ENCODE measurements at places on chromosomes 1 and 21.

GRCh38 chr1:19483261-19483660 is 2.1 kb downstream of the CAPZB start:
- no peak for DNase-seq

GRCh38 chr1:115596080-115596780 is 45.5 kb upstream of the VANGL1 start:
- no peak for DNase-seq

GRCh38 chr1:35288761-35289160 is 20.3 kb downstream of the ZMYM4 start:
- peak; percentile 40 for DNase-seq

GRCh38 chr1:116122955-116123757 is 12.0 kb downstream of the MAB21L3 start:
- peak; percentile 6 for DNase-seq

DNA sequence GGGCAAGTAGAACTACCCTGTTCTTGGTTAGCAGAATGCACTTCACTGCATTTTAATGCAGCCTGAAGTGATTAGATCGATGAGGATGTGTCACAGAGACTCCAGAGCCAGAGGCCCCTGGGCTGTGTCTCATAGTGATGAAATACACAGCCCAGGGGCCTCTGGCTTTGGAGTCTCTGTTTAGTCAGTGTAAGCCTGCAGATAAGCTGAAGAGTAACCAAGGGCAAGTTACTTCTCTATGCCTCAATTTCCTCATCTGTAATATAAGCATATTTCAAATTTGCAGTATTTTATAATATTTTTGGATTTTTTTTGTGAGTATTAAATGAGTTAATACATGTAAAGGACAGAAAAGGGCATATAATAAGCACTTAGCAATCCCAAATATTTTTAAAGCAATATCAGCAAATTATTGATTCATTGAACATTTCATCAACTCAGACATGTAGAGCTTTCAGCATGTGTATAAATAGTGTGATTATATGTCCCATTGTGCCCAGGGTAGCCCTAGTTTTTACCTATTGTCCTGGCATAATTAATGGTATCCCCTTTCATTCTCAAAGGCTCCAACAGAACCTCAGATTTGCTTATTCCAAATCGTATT is 23.6 kb upstream of the APOBEC4 start:
- no peak for DNase-seq

GRCh38 chr1:188228623-188229022 is 1399.9 kb downstream of the PLA2G4A start:
- no peak for DNase-seq

DNA sequence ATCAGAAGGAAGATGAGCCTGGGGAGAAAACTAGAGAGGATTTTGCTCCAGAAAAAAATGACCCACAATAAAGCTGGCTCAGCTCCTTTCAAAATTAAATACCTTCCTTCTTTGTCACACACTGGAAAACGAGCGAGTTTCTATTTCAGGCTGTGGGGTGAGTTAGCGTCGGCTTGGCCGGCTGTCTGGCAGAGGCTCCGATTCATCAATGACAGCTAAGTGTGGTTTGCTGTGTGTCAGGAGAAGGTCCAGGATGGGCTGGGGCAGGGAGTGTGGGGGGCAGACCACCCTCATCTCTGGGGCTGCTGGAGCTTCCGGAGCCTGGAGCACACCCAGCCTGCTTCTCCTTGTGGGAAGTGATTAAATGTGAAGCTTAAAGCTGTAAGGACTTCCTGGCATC is 120.2 kb downstream of the ETS2 start:
- peak; percentile 60 for DNase-seq

GRCh38 chr21:37578471-37579126 is 212.0 kb downstream of the DYRK1A start:
- no peak for DNase-seq

DNA sequence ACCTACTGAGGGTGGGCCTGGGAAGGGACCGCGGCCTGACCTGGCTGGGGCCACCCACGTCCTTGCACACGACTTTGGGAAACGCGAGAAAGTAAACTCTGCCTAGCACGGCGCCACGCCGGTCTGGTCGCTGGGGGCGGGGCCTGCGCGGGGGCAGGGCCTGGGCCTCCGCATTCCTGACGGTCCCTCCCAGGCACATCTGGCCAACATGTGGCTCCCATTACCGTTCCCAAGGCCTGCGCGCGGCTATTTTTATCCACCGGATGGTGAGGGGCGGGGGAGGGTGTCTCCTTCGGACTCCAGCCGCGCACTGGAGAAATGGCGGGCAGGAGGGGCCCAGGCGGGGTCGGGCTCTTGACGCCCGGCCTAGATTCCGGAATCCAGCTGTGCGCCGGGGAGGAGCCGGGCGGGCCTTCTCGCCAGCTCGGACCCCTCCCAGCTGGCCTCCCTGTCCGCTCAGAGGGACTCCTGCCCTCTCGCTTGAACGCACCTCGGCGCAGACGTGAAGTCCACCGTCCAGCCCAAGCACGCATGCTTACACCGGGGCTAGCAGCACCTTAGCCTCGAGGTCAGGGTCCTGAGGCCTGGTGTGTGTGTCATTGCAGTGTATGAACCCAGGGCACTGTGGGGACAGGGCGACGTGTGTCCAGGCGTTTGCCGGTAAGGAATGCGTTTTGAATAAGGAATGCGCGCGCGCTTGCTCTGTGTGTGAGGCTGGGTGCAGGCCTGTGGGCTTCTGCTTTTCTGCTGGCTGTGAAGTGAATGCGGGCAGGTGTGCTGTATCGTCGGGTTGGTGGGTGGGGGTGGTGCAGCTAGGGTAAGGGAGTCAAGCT is 2.1 kb downstream of the EVA1B start:
- DNase-seq = no peak

DNA sequence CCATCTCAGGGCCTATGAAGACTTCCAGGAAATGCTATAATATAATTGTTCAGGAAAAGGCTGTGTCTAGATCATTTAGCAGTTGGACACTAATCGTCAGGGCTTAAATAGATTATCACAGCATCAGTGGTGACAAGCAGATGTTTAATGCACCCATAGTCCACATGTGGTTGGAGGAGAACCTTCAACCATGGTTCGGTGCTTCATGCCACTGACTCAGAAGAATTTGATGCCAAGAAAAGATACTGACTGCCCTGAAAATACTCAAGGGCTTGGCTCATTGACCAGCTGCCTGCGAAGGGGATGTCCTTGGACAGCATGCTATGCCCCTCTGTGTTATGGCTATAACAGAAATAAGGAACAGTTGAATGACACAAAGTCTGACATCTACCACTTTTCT is 175.7 kb downstream of the HHIPL2 start:
- DNase-seq = no peak

DNA sequence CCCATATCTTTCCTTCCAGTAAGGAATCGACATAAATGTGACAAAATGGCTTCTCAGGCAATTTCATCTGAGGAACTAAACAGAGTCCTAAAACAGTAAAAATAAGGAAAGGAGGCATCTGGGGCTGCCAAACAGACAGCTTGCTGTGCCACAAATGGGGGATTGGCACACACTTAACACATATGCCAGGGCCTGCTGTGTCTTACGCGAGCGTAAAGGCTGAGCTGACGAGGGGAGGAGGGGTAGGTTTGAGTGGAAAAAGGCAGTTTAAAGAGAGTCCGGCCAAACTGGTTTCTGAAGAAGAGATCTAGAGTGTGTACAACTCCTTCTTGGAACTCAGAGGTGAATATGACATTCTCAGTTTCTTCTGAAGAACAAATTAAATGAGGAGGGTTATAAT is 244.1 kb upstream of the MAP1LC3C start:
- DNase-seq = no peak

- DNase-seq = no peak
These were observed 3.3 kb downstream of the CROCC start for GRCh38 chr1:16924919-16925477.

GRCh38 chr1:162488219-162488618 is 9.4 kb upstream of the UHMK1 start:
- no peak for DNase-seq

DNA sequence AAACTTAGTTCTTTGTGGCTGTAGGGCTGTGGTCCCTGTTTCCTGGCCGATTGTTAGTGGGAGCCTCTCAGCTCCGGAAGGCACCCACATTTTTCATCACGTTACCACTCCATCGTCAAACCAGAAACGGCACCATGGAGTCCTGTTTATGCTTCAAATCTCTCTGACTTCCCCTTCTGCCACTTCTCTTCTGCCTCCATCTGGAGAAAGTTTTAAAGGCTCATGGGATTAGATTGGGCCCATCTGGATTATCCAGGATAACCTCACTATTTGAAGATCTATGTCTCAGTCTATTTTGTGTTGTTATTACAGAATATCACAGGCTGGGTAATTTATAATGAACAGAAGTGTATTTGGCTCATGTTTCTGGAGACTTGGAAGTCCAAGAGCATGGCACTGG is 19.3 kb upstream of the IL22RA1 start:
- no peak for DNase-seq

DNA sequence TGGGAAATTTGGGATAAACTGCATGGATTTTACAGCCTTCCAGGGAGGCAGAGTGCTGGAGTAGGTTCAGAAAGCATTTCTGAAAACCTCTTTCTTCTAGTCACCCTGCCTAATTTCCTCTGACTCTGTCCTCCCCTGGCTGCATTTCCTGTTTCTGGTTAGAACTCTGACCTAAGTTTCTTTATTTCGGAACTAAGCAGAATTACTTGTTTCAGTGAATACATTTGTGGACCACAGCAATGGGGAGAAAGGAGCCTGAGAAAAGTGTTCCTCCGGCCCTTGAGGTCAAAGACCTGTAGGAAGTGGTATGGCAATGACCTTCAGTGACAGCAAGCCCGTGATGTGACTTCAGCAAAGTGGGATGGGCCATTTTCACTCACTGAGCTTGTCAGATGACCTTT is 173.4 kb upstream of the RUNX1 start:
- no peak for DNase-seq

- peak; percentile 66 for DNase-seq
These were observed 5.9 kb upstream of the THEM4 start for GRCh38 chr1:151915061-151915686.

- no peak for DNase-seq
These were observed 56.1 kb downstream of the GABPA start for GRCh38 chr21:25790878-25791204.

DNA sequence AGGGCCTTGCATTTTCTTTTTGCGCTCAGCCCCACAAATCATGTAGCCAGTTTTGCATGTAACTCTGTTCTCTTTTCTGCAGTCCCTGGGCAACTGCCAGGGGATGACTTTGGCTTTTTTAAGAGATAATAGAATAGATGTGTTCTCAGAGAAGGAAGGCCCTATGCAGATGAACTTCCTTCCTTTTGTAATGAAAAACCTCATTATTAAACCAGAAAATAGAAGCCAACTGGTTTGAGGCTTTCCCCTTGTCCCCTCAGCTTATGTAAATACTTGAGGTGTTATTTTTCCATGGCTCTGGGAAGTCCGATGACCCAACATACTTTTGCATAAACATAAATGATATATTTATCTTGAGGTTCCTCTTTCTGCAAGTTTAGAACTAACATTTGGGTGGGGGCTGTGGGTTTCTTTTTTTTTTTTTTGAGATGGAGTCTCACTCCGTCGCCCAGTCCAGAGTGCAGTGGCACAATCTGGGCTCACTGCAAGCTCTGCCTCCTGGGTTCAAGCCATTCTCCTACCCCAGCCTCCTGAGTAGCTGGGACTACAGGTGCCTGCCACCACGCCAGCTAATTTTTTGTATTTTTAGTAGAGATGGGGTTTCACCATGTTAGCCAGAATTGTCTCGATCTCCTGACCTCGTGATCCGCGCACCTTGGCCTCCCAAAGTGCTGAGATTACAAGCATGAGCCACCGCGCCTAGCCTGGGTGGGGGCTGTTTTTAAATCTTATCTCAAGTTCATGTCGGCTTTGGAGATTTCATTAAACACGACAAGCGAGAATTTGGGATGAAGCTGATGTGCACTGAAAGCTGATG is 14.4 kb upstream of the FCRL5 start:
- DNase-seq = no peak

Measured in COLO829 (cell line).